Spinal cord (tissue), 10 donors: ENCODE measurements at places on chromosomes 12 and 14. TPM values are rescaled to one million over a fixed set of nuclear protein-coding genes. Genes with fewer than 3 reads are reported as not detected.

Gene PSMC6
- total RNA-seq = 124 TPM

Gene LRRC10
- total RNA-seq = not detected

Gene TBK1
- 51.6 TPM for total RNA-seq

Gene SOAT2
- not detected for total RNA-seq

Gene WSCD2
- 17.4 TPM for total RNA-seq

Gene DIP2B
- 90.8 TPM for total RNA-seq

Gene VDR
- total RNA-seq = 0.17 TPM

GRCh38 chr14:33120341-33120740, 181.7 kb downstream of the NPAS3 start:
- DNase-seq = no peak

GRCh38 chr12:14454098-14454907, 88.8 kb downstream of the ATF7IP start:
- DNase-seq = no peak

- DNase-seq = no peak
Measured at GRCh38 chr12:54956322-54956721, 28.2 kb downstream of the TESPA1 start.

- no peak for DNase-seq
Measured at GRCh38 chr12:45102818-45103217, 51.9 kb upstream of the DBX2 start.

- peak; percentile 20 for DNase-seq
Measured at GRCh38 chr14:48616931-48617330, 941.5 kb upstream of the MDGA2 start.

DNA sequence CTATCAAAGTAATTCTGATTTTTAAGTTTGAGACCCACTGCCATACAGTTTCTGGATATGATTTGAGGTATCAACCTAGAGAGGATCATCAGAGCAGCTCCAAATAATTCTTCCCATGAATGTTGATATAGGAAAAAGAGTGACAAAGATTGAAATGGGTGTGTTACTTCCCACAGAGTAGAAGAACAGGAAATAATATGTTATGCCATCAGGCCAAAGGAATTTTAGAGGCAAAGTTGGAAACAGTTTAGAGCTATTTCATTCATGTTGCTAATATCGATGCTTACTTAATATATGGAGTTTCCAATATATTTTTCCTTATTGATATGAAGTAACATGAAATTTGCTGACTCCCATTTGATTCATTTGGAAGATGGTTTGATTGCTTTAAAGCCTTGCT, 8.9 kb upstream of the MSRB3 start:
- DNase-seq = no peak

DNA sequence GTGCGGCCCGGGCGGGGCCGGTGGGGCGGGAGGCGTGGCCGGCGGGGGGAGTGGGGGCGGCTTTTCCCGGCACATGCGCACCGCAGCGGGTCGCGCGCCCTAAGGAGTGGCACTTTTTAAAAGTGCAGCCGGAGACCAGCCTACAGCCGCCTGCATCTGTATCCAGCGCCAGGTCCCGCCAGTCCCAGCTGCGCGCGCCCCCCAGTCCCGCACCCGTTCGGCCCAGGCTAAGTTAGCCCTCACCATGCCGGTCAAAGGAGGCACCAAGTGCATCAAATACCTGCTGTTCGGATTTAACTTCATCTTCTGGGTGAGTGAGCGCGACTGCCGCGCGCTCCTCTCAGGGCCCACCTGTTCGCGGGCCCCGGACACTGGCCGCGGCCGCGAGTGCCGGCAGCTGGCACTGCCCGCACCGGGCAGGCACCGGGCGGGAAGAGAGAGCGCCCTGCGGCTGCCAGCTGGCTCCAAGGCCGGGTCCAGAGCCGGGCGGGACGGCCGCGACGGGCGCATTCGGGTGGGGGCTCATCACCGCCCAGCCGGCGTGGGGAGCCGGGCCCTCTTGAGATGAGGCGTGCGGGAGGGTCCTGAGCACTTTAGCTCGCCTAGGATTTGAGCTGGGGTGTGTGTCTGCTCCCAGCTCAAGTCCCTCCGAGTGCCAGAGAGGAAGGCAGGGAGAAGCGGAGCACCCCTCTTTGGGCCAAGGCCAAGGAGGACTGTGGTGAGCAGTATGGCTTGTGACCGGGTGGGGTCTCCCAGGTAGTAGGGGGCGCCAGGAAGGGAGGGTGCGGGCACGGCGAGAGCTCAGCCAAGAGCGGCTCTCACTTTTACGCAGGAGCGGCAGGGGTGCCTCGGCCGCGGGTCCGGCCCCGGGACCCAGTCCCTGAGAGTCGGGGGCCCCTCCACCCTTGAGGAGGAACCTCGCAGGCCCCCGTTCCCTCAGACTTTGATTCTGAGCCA, at the start of gene CD9:
TSS of gene CD9 (plus strand) at position 145 of the 957 bp plus-strand sequence. CDS start at position 245, 100 bp downstream.
- no peak for DNase-seq

DNA sequence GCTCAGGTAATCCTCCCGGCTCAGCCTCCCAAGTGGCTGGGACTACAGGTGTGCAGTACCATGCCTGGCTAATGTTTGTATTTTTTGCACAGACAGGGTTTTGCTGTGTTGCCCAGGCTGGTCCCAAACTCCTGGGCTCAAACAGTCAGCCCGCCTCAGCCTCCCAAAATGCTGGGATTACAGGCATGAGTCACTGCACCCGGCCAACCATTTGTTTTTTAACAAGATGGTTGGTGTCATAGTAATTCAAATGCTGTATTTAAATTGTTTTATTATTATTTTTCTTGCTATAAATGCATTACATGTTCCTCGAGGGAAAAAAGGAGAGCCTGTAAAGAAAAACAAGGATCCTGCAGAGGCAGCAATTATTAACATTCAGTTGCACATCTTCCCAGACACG, 83.9 kb downstream of the EP400 start:
- no peak for DNase-seq

- DNase-seq = no peak
Measured at GRCh38 chr12:132353811-132354210, 24.4 kb upstream of the GALNT9 start.

- no peak for DNase-seq
Measured at GRCh38 chr12:78963439-78964227, 99.1 kb downstream of the SYT1 start.

DNA sequence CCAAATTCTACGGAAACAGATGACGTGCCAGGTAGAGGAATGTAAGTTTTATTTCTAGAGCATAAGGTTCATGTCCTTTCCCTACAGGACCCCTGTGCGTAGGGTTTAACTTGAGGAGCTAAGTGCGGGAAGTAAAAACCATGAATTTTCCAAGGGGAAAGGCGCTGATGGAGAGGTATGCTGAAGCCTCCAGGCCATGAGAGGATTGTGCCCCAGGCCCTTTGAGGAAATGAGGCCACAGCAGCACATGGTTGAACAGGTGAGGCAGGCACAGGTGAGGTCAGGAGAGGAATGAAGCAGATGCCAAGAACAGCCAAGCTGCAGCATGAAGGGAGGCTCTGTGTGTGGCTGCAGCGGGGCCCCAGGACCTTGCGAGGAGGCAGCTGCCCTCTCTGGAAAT, 14.7 kb downstream of the ESRRB start:
- no peak for DNase-seq

DNA sequence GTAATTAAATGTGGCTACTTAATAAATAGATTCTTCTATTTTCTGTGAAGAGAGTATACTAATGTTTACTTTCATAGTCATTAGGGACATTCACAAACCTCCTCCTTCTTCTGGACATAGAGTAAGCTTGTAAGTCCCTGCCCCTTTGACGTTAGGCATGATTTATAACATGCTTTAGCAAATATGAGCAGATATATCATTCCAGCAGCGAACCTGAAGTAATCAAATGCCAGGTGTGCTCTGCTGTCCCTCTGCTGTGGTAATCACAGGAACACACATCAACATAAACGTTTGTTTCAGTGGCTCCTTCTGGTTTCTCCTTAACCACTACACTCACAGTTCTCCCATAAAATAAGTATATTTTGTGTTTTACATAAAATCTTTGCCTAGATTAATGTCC, 961.8 kb downstream of the FLRT2 start:
- DNase-seq = no peak

- DNase-seq = no peak
Measured at GRCh38 chr12:57435293-57435692, 709 bp downstream of the INHBC start.

GRCh38 chr12:22413592-22413991, 79.1 kb upstream of the ST8SIA1 start:
- no peak for DNase-seq

DNA sequence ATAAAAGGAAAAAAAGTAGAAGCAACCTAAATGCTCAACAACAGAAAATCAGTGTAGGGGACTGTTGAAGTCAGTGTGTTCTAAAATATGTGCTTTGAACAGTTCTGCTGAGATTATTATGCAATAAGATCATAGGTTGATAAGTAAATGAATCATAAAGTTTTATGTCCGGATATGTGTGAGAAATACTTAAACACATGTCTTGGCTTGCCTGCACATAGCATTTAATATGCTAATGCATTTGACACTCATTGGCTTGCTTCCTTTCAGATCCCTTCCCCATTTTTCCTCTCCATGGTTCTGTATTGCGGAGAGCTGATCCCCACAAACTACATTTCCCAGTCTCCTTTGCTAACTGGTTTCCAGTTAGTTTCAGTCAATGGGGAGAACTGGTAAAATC, 573.8 kb upstream of the TBX3 start:
- DNase-seq = no peak

DNA sequence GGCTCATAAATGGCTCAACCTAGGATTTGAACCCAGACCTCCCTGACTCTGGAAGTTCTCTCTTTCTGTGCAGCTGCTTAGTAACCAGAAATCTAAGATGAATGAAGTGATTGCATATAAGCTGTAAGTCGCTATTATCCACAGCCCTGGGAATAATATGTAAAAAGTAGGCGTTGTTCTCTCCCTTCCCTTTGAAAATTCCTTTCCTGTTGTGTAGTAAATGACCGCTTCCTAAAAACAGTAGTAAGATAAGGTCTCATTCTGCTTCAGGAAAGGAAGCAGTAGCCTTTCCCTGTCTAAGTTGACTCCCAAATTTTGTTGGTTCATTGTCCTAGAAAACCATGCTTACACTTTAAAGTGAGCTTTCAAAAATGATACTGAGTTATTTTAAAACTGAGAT, 418.3 kb downstream of the EGLN3 start:
- DNase-seq = no peak
